Fibroblast of lung (primary cell): ENCODE measurements at places on chromosomes 7 and 10. TPM values are rescaled to one million over a fixed set of nuclear protein-coding genes. Genes with fewer than 3 reads are reported as not detected.

DNA sequence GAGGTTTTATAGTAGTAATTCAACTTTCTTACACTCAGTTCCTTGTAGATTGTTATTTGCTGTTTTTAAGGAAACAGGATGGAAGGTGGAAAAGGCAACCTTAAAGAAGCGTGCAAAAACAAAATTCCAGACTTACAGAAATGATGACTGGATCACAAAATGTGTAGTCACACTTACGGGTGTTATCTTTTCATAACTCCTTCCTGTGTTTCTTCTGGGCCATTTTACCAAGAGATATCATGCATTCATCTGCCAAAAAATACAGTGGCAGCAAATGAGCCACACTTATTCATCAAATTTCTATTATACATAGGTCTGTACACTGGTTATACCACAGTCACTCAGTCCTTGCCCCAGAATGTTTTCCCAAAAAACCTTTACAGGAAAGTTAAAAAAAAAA is 94.3 kb upstream of the IL6 start:
- no peaks in the 10 kb centered on the region for H3K4me1 ChIP-seq
- no peak overlapping the region for H3K27ac ChIP-seq
- H3K4me3 ChIP-seq: no peak overlapping the region
- H3K36me3 ChIP-seq: no peaks in the 10 kb centered on the region

DNA sequence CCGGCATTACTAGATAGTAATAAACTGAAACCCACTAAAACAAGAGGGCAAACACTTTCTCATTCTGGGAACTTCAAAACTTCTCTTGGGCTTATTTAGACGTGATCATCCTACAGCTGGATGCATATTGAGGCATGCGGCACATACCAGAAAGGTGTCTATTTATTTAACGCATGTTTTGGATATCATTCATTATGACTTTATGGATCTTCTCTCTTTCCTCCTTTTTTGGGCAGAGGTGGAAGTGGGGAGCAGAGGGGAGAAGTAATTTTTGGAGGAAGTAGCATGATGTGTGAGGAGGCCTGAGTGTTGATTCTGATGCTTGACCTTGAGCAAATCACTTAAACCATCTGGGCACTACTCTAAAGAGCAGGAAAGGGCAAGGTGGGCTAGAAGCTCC is 270.6 kb downstream of the TRIL start:
- peak overlapping the region; percentile 6 for H3K27ac ChIP-seq
- DNase-seq: no peak
- peak overlapping the region; percentile 56 for H3K4me3 ChIP-seq
- peaks cover 7% of the 10 kb centered on the region for H3K4me1 ChIP-seq

- H3K27me3 ChIP-seq: no peaks in the 10 kb centered on the region
- H3K4me3 ChIP-seq: peak overlapping the region; percentile 66
- peak overlapping the region; percentile 94 for H3K27ac ChIP-seq
- H3K4me1 ChIP-seq: peaks cover 2% of the 10 kb centered on the region
- DNase-seq: peak; percentile 40
These were observed 822 bp downstream of the ZNF800 start for GRCh38 chr7:127391591-127392181.

DNA sequence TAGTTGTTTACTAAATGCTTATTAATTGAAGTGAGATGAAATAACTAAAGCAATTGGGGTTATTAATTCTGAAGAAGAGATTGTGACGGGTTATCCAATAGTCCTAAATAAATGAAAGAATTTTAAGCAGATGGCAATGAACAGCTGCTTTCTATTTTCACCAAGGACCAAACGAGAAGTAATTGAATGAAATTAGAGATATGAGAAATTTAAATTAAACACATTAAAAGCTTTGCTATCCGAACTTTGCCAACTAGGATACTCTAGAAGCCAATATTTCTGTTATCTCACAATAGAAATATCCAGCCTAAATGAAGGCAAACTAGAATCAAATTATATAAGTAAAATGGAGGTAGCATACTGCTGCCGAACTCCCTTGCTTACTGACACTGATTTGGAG is 103.2 kb downstream of the GPR37 start:
- no peaks in the 10 kb centered on the region for H3K4me1 ChIP-seq
- H3K27ac ChIP-seq: no peak overlapping the region
- H3K4me3 ChIP-seq: no peak overlapping the region

- no peak overlapping the region for H3K4me3 ChIP-seq
- DNase-seq: peak; percentile 8
- no peaks in the 10 kb centered on the region for H3K27me3 ChIP-seq
- H3K27ac ChIP-seq: no peak overlapping the region
- H3K4me1 ChIP-seq: no peaks in the 10 kb centered on the region
These were observed 312.6 kb downstream of the WDR37 start for GRCh38 chr10:1368842-1369171.

GRCh38 chr7:158576050-158576762 is 11.4 kb downstream of the PTPRN2 start:
- no peak overlapping the region for H3K4me3 ChIP-seq
- no peak overlapping the region for H3K27ac ChIP-seq
- no peaks in the 10 kb centered on the region for H3K27me3 ChIP-seq
- no peaks in the 10 kb centered on the region for H3K36me3 ChIP-seq
- H3K4me1 ChIP-seq: no peaks in the 10 kb centered on the region

DNA sequence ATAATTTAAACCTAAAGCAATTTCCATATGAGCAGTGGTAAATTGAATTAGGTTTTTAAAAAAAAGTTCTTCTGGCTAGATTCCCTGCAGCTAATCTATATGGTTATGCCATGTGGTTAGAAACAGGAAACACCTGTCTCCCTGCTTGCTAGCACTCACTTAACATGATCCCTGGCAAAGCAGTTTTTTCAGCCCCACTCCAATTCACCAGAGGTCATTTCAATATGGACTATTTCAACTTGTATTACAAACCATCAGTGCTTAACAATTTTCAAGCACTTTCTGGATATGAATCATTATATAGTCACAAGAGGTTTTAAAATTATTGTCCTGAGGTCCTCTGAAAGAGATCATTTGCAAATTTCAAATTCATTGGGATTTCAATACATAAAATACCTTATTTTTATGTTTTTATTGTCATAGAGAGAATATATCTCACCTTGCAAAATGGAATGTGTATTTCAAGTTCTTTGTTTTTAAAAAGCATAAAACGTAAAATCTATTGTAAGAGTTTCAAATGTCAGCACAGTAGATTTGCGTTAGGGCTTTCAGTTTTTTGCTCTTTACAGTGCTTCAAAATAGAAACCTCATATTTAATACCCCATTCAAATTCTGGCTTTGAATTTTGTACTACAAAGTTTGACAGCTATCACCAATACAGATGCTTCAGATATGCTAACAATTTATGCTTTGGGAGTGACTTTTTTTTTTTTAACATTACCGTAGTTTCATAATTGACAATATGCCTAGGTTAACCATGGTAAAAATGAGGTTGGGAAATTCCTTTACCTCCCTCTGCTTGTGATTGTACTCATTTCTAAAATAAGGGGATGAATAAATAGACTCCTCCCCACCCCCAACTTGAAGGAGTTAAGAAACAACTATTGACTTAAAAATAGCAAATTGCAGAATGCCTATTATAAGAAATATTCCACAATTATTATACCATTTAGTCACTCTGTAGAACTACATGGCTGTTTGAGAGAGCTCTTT is 117.5 kb upstream of the HGF start:
- H3K36me3 ChIP-seq: no peaks in the 10 kb centered on the region
- H3K4me3 ChIP-seq: no peak overlapping the region
- no peaks in the 10 kb centered on the region for H3K4me1 ChIP-seq
- no peaks in the 10 kb centered on the region for H3K27me3 ChIP-seq
- no peak overlapping the region for H3K27ac ChIP-seq

DNA sequence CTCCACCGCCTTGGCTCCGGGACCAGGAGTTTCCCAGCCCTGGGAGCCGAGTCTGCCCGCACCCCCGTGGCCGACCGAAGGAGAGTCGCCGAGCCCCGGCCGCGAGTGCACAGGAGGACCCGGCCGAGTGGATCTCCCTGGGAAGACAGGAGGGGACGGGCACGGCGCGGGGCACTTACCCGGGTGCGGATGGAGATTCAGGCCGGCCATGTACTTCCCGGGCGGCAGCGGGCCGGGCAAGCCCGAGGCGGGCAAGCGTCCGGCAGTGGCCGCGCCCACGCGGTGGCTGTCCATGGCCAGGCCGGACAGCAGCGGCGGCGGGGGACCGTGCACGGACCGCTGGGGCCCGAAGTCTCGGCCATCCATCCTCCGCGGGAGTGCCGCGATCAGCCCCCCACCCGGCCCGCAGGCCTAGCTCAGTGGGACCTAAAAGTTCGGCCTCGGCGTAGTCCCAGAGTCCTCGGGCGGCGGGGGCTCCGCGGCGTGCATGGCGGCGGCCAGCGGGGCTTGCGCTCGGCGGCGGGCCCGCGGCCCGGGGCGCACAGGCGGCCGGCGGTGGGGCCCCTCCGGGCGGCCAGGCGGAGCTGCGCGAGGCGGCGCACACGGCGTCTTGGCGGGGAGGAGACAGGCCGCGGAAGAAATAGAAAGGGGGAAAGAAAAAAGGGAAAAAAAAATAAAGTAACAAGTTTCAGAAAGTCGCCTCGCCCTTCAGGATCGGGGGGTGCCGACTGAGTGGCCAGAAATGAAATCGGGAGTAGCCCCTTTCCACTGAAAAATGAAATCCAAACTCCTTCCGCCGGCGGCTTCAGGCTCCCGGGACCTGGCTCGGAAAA is 2.5 kb downstream of the TNRC18 start:
- no peaks in the 10 kb centered on the region for H3K27me3 ChIP-seq
- peak overlapping the region; percentile 99 for H3K27ac ChIP-seq
- H3K4me3 ChIP-seq: peak overlapping the region; percentile 95
- peaks cover 7% of the 10 kb centered on the region for H3K4me1 ChIP-seq
- H3K36me3 ChIP-seq: peaks cover 2% of the 10 kb centered on the region
- peak; percentile 20 for DNase-seq

DNA sequence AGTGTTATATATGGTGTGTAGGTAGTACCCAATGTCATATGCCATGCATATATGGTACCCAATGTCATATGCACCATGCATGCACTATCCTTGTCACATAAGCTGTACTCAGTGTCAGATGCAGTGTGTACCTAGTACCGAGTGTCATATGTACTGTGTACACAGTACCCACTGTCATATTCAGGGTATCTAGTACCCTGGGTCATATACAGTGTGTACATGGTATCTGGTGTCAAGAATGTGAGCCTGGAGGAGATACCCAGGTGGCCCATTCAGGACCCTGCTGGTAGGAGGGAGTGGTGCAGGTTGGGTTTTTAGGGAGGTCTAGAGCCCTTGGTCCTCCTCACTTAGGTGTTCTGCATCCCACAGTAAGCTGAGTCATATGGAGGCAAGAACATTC is 1.8 kb downstream of the ZMYND11 start:
- DNase-seq: peak; percentile 18
- no peaks in the 10 kb centered on the region for H3K27me3 ChIP-seq
- H3K36me3 ChIP-seq: no peaks in the 10 kb centered on the region
- H3K4me1 ChIP-seq: peaks cover 21% of the 10 kb centered on the region
- H3K27ac ChIP-seq: no peak overlapping the region

DNA sequence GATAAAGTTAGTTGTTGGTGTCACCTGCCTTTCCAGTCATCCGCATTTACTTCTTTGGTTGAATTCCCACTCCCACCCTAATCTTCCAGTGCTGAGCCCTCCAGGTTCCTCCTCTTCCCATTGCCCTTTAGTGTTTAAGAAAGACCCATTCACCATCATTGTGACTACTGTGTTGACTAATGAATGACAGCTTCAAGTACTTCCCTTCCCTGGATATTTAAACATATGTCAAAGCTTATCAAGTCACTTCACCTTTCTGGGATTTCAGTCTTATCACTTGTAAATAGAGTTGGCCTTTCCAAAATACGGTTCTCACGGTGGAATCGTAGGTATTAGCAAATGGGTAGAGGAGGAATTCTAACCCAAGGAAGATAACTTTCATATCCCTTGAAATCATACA is 201.6 kb upstream of the SVIL start:
- no peaks in the 10 kb centered on the region for H3K27me3 ChIP-seq
- no peak for DNase-seq
- no peaks in the 10 kb centered on the region for H3K4me1 ChIP-seq
- H3K27ac ChIP-seq: no peak overlapping the region
- H3K4me3 ChIP-seq: no peak overlapping the region

DNA sequence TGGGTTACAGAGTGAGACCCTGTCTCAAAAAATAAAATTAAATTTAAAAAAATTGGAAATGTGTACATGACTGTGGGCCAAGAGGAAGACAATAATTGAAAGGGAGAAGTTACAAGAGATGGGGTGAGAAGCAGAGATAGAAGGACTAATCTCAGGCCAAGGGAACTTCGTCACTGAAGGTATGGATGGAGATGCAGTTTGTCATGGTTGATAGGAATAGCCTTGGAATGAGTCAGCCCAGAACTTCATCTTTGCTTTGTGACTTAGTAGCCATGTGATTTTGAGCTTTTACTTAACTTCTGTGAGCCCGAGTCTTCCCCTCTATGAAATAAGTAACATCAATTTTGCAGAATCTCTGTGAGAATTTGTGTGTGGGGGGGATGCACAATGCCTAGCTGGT is 6.5 kb upstream of the PODXL start:
- H3K27me3 ChIP-seq: peaks cover 10% of the 10 kb centered on the region
- peak; percentile 36 for DNase-seq
- no peak overlapping the region for H3K4me3 ChIP-seq
- no peaks in the 10 kb centered on the region for H3K4me1 ChIP-seq

- no peak overlapping the region for H3K4me3 ChIP-seq
- H3K27ac ChIP-seq: no peak overlapping the region
- no peaks in the 10 kb centered on the region for H3K36me3 ChIP-seq
- H3K4me1 ChIP-seq: no peaks in the 10 kb centered on the region
- H3K27me3 ChIP-seq: no peaks in the 10 kb centered on the region
These were observed 129.1 kb downstream of the SUGCT start for GRCh38 chr7:40263752-40264390.

- no peaks in the 10 kb centered on the region for H3K36me3 ChIP-seq
- DNase-seq: no peak
- H3K4me3 ChIP-seq: no peak overlapping the region
- H3K4me1 ChIP-seq: no peaks in the 10 kb centered on the region
- H3K27ac ChIP-seq: no peak overlapping the region
- H3K27me3 ChIP-seq: no peaks in the 10 kb centered on the region
These were observed 58.4 kb downstream of the AGK start for GRCh38 chr7:141609576-141609975.

- H3K36me3 ChIP-seq: peaks cover 39% of the 10 kb centered on the region
- H3K4me3 ChIP-seq: no peak overlapping the region
- H3K4me1 ChIP-seq: no peaks in the 10 kb centered on the region
- no peaks in the 10 kb centered on the region for H3K27me3 ChIP-seq
These were observed 78.1 kb downstream of the TRRAP start for GRCh38 chr7:98956469-98956868.

The PHYHIPL gene
- not detected in 2 replicates for total RNA-seq

The C10orf67 gene
- under 0.01 TPM in 2 replicates for total RNA-seq

The PLPP4 gene
- total RNA-seq: 0.26 and 1.2 TPM in 2 replicates

The CUEDC2 gene
- 60.8 and 63.2 TPM in 2 replicates for total RNA-seq

The SMARCD3 gene
- total RNA-seq: 23.8 and 27.0 TPM in 2 replicates

The FAM25G gene
- not detected in 2 replicates for total RNA-seq

The TMEM130 gene
- total RNA-seq: 0.26 and 0.66 TPM in 2 replicates

The NUDT13 gene
- 2.1 and 2.6 TPM in 2 replicates for total RNA-seq

The HIP1 gene
- total RNA-seq: 15.2 and 27.2 TPM in 2 replicates

The MEOX2 gene
- total RNA-seq: 0.50 and 1.5 TPM in 2 replicates

The ANKRD2 gene
- total RNA-seq: 1.8 TPM in 2 replicates
